Left ventricle myocardium inferior (tissue), 1 donor: ENCODE measurements at places on chromosomes 5 and 9. TPM values are rescaled to one million over a fixed set of nuclear protein-coding genes. Genes with fewer than 3 reads are reported as not detected.

GRCh38 chr5:142520885-142521284, 165.0 kb downstream of the FGF1 start:
- no peaks in the 10 kb centered on the region for H3K36me3 ChIP-seq
- DNase-seq = no peak
- H3K27ac ChIP-seq = no peak overlapping the region
- no peaks in the 10 kb centered on the region for H3K27me3 ChIP-seq

GRCh38 chr5:143970159-143970558, 158.2 kb downstream of the HMHB1 start:
- H3K27ac ChIP-seq = no peak overlapping the region
- no peaks in the 10 kb centered on the region for H3K4me1 ChIP-seq
- H3K4me3 ChIP-seq = no peak overlapping the region
- no peaks in the 10 kb centered on the region for H3K27me3 ChIP-seq
- H3K36me3 ChIP-seq = no peaks in the 10 kb centered on the region

- no peak overlapping the region for H3K4me3 ChIP-seq
- no peak for DNase-seq
- no peaks in the 10 kb centered on the region for H3K36me3 ChIP-seq
- peaks cover 11% of the 10 kb centered on the region for H3K27me3 ChIP-seq
- H3K27ac ChIP-seq = no peak overlapping the region
- peaks cover 9% of the 10 kb centered on the region for H3K4me1 ChIP-seq
Measured at GRCh38 chr5:168934169-168934568, 355.0 kb upstream of the PANK3 start.

DNA sequence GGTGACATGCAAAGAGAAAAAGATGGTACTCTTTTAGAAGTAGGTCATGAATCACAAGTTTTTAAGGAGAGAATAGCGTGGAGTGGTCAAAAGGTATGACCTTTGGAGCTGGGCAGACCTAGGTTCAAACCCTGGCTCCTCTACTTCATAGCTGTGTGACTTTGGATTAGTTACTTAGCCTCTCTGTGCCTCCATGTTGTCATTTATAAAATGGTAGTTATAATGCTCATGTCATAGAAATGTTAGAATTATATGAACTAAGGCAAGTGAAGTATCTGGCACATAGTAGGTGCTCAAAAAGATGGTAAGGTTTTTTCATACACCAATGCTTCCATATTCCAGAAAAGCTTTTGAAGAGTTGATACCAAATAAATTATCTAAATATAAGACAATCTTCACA, 7.3 kb downstream of the F2R start:
- peaks cover 21% of the 10 kb centered on the region for H3K4me1 ChIP-seq
- H3K4me3 ChIP-seq = no peak overlapping the region
- H3K36me3 ChIP-seq = peaks cover 12% of the 10 kb centered on the region
- no peak for DNase-seq
- peaks cover 3% of the 10 kb centered on the region for H3K27me3 ChIP-seq
- H3K27ac ChIP-seq = no peak overlapping the region

- peaks cover 14% of the 10 kb centered on the region for H3K4me1 ChIP-seq
- no peak for DNase-seq
- no peaks in the 10 kb centered on the region for H3K36me3 ChIP-seq
- H3K27ac ChIP-seq = no peak overlapping the region
- no peak overlapping the region for H3K4me3 ChIP-seq
Measured at GRCh38 chr5:65263321-65263720, 218.4 kb downstream of the ADAMTS6 start.

- no peaks in the 10 kb centered on the region for H3K36me3 ChIP-seq
- no peaks in the 10 kb centered on the region for H3K27me3 ChIP-seq
- H3K4me3 ChIP-seq = no peak overlapping the region
- H3K4me1 ChIP-seq = no peaks in the 10 kb centered on the region
- no peak for DNase-seq
Measured at GRCh38 chr5:31021181-31021624, 172.3 kb upstream of the CDH6 start.

DNA sequence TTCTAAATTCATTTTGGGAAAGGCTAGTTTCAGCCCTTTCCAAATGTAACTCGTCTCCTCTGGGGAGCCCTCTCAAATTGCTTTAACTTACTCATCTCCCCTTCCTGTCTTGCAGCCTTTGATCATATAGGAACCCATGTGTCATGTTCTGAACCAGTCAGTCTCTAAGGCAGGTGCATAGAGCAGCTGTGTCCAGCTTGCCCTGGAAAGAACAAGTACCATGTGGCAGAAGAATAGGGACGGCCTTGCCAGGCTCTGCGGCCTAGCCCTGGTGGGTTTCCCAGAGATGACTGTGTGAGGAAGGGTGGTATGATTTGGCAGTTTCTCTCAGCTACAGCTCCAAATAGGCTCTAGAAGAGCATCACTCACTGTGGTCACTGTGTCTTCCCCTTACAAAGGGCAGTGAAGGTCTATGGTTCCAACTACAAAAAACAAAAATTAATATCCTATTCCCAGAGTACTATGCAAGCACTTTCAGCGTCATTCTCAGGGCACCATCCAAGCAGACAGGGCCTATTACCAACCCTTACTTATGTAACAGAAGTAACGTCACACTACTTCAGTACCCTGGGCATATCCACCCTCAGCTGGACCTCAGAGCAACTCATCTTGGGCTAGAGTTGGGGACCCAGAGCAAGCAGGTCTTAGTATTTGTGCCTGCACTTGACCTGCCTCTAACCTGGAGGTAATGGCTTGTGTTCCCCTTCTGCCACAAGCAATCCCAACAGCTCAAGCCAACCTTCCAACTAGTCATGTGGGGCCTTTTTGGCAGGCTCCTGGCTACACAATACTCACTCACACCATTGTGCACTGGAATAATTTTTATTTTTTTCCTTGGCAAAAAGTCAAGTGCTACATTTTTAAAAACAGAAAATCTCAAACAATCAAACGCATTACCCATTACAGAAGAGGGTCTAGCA, 37.2 kb upstream of the UBAP2 start:
- no peaks in the 10 kb centered on the region for H3K27me3 ChIP-seq
- H3K36me3 ChIP-seq = peaks cover 49% of the 10 kb centered on the region
- no peak overlapping the region for H3K4me3 ChIP-seq
- no peak for DNase-seq
- peak overlapping the region; percentile 79 for H3K27ac ChIP-seq

DNA sequence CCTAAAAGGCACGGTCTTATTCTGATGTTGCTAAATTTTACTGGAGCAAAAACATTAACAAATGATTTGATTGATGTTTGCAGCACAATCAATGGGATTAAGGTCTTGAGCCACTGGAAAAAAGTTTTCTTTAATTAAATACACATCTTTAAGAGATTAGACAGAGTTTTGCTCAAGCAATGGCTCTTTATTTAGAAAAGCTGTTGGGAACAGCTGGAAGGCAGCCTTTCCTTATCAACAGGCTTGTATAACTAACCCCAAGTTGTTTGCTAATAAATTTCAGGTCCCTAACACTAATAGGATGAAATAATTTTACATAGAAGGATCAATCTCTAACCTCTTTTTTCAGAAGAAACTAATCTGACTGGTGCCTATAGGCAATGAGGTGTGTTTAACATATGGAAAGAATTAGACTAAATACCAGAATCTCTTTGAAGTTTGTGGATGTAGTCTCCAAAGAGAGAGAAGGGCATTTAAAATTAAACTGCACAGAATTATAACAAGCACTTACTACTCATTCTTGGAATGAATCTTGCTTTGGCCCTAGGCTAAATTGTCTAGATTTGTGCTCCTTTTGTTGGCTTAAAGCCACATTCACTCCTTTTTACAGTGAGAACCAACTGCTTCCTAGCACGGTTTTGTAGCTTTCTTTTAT, 67.3 kb upstream of the TNFAIP8 start:
- no peak for DNase-seq
- no peaks in the 10 kb centered on the region for H3K27me3 ChIP-seq
- no peak overlapping the region for H3K4me3 ChIP-seq
- H3K4me1 ChIP-seq = peaks cover 58% of the 10 kb centered on the region

- H3K27me3 ChIP-seq = no peaks in the 10 kb centered on the region
- H3K36me3 ChIP-seq = no peaks in the 10 kb centered on the region
- DNase-seq = no peak
- peak overlapping the region; percentile 90 for H3K27ac ChIP-seq
- peak overlapping the region; percentile 87 for H3K4me3 ChIP-seq
Measured at GRCh38 chr9:32384002-32384363, 460 bp upstream of the ACO1 start.

GRCh38 chr5:143197260-143197656, 206.2 kb downstream of the NR3C1 start:
- no peak overlapping the region for H3K27ac ChIP-seq
- no peak for DNase-seq
- peaks cover 57% of the 10 kb centered on the region for H3K4me1 ChIP-seq

GRCh38 chr5:31380049-31380448, 151.8 kb downstream of the DROSHA start:
- no peaks in the 10 kb centered on the region for H3K36me3 ChIP-seq
- no peak overlapping the region for H3K27ac ChIP-seq
- H3K4me3 ChIP-seq = no peak overlapping the region
- peaks cover 27% of the 10 kb centered on the region for H3K27me3 ChIP-seq
- H3K4me1 ChIP-seq = no peaks in the 10 kb centered on the region
- DNase-seq = no peak

DNA sequence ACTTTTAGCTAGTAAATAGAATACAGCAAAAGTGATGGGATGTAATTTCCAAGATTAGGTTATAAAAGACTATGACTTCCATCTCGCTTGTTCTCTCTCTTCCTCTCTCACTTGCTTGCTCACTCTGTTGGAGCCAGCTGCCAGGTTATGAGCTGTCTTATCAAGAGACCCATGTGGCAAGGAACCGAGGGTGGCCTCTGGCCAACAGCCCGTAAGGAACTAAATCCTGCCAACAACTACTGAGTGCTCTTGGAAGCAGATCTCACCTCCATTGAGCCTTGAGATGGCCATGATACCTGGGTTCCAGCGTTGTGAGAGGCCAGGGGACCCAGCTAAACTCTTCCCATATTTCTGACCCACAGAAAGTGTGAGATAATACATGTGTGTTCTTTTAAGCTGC, 636.1 kb downstream of the ACTL7B start:
- no peak overlapping the region for H3K27ac ChIP-seq
- H3K27me3 ChIP-seq = no peaks in the 10 kb centered on the region
- no peak overlapping the region for H3K4me3 ChIP-seq
- H3K4me1 ChIP-seq = no peaks in the 10 kb centered on the region
- no peaks in the 10 kb centered on the region for H3K36me3 ChIP-seq
- no peak for DNase-seq

GRCh38 chr5:82406205-82406773, 128.1 kb upstream of the RPS23 start:
- H3K4me3 ChIP-seq = no peak overlapping the region
- no peaks in the 10 kb centered on the region for H3K4me1 ChIP-seq
- DNase-seq = no peak

GRCh38 chr5:142433526-142434321, 108.9 kb upstream of the SPRY4 start:
- no peaks in the 10 kb centered on the region for H3K36me3 ChIP-seq
- H3K4me3 ChIP-seq = no peak overlapping the region
- DNase-seq = no peak
- H3K27ac ChIP-seq = peak overlapping the region; percentile 53

- peaks cover 20% of the 10 kb centered on the region for H3K36me3 ChIP-seq
- no peak overlapping the region for H3K4me3 ChIP-seq
- no peaks in the 10 kb centered on the region for H3K27me3 ChIP-seq
- peaks cover 5% of the 10 kb centered on the region for H3K4me1 ChIP-seq
- no peak for DNase-seq
Measured at GRCh38 chr5:112183103-112183711, 235.9 kb downstream of the EPB41L4A start.

GRCh38 chr5:157874861-157875260, 15.9 kb upstream of the CLINT1 start:
- H3K27me3 ChIP-seq = no peaks in the 10 kb centered on the region
- H3K4me1 ChIP-seq = no peaks in the 10 kb centered on the region
- no peak overlapping the region for H3K27ac ChIP-seq
- no peak overlapping the region for H3K4me3 ChIP-seq

DNA sequence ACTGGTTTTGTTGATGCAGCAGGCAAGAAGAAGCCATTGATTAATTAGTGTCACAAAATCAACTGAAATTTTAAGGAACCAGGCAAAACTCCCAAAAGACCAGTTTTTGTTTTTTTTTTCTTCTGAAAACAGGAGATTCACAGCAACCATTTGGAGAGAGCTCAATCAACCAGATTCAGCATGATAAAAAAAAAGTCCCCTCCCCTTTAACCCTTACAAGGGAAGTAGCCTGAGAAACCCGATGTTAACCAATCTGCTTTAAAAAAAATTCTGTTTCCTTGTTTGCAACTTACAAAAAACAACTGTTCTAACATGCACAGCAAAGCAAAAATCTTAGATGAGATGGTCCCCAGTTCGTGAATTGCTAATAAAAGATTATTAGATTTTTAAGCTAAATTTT, 59.7 kb downstream of the HMHB1 start:
- H3K27ac ChIP-seq = no peak overlapping the region
- H3K4me1 ChIP-seq = no peaks in the 10 kb centered on the region
- H3K4me3 ChIP-seq = no peak overlapping the region
- DNase-seq = no peak

- no peak overlapping the region for H3K4me3 ChIP-seq
- no peak overlapping the region for H3K27ac ChIP-seq
- H3K4me1 ChIP-seq = peaks cover 9% of the 10 kb centered on the region
- no peaks in the 10 kb centered on the region for H3K27me3 ChIP-seq
Measured at GRCh38 chr5:88923623-88924329, 40.8 kb upstream of the MEF2C start.

GRCh38 chr9:70936536-70936935, 184.9 kb downstream of the TRPM3 start:
- H3K27ac ChIP-seq = no peak overlapping the region
- no peak overlapping the region for H3K4me3 ChIP-seq

PCDHGA12 gene
- total RNA-seq = 4.8 TPM

SPOCK1 gene
- total RNA-seq = 28.6 TPM

ORM2 gene
- total RNA-seq = not detected

CDC20B gene
- not detected for total RNA-seq

SPATA31E1 gene
- not detected for total RNA-seq

CDC25C gene
- total RNA-seq = not detected

SPINK13 gene
- not detected for total RNA-seq

SLC4A9 gene
- total RNA-seq = 0.44 TPM

COL15A1 gene
- total RNA-seq = 45.4 TPM

IPO11 gene
- total RNA-seq = 30.3 TPM

GABBR2 gene
- total RNA-seq = 1.1 TPM

BRINP1 gene
- 0.66 TPM for total RNA-seq

PKD2L2 gene
- 0.16 TPM for total RNA-seq

PHYKPL gene
- total RNA-seq = 34.0 TPM

PCDHB13 gene
- total RNA-seq = 2.5 TPM

PCDHA9 gene
- total RNA-seq = not detected

GPR151 gene
- total RNA-seq = not detected

C1QTNF3 gene
- 0.49 TPM for total RNA-seq

COX7C gene
- total RNA-seq = 1,860 TPM
